ENCODE measurements at places on chromosomes 2 and 18.

DNA sequence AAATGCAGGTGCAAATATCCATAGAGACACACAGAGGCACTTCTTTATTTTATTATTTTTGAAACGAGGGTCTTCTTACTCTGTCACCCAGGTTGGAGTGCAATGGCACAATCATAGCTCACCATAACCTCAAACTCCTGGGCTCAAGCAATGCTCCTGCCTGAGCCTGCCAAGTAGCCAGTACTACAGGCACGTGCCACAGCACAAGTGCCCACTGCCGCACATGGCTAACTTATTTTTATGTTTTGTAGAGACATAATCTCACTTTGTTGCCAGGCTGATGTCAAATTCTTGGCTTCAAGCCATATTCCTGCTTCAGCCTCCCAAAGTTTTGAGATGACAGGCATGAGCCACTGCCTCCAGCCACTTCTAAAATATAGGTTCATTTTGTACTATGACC, 537.6 kb downstream of the THSD7B start:
- DNase-seq = no peak

- no peak for DNase-seq
Observed at GRCh38 chr2:200738590-200738989, 73.1 kb upstream of the BZW1 start.

DNA sequence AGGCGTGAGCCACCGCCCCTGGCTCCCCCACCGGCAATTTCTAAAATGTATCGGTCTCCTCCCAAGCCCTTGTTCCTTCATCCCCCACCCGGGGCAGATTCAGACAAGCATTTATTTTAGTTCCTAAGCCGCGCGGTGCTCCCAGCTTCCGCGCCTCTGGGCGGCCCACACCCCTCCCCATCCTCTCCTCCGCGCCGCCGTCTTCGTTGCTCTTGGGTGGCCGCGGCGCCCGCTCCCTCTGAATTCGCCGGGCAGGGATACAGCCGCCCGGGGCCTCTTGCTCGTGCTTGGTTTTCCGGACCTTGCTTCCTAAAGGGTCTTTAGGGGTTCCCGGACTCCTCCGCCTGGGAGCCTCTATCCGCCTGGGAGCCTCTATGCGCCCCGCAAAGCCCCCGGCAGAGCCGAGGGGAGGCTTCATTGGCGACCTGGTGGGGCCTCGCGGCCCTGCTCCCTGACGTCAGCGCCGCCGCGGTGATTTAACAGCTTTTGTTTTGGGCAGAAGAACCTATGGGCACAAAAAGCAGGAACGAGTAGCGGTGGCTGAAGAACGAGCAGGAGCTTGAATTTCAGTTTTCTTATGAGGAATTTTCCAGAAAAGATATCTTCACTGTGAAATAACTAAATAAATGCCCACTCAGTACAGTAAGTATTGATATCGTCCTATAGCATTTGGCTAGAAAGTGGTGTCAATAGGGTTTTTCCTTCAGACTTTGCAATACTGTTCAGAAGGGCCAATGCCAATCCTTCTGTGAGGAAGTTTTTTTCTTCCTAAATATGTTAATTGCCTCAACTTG, 37.3 kb downstream of the PRKRA start:
- peak; percentile 35 for DNase-seq

GRCh38 chr2:26940001-26940400, 30.4 kb upstream of the MAPRE3 start:
- peak; percentile 21 for DNase-seq

DNA sequence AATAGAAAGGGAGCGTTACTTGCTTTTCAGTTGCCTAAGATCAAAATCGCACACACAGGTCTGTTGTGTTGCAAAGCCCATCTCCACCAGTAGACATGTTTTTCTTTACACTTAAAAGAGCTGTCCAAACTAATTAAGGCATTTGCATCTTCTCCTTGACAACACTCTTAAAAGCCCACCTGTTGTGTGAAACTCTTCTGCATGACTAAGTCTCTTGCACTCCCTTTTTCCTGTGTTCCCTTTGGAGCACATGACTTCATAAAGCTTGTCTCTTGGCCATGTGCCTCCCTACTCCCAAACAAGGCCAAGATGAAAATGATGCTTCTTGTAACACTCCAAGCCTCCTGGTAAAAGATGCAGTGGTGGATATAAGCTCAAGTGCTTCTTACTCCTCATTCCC, 26.1 kb downstream of the PID1 start:
- no peak for DNase-seq

Measured in NCI-H524 treated with DMSO at 0.1 percent for 48 hours (cell line).